Body of pancreas (tissue), 4 donors: ENCODE measurements at places on chromosomes 12 and 14. TPM values are rescaled to one million over a fixed set of nuclear protein-coding genes. Genes with fewer than 3 reads are reported as not detected.

Gene C12orf57
- total RNA-seq = 219 TPM

Gene FOXG1
- not detected for total RNA-seq

GRCh38 chr12:67632005-67632404 lies 16.5 kb upstream of the DYRK2 start:
- DNase-seq = no peak

DNA sequence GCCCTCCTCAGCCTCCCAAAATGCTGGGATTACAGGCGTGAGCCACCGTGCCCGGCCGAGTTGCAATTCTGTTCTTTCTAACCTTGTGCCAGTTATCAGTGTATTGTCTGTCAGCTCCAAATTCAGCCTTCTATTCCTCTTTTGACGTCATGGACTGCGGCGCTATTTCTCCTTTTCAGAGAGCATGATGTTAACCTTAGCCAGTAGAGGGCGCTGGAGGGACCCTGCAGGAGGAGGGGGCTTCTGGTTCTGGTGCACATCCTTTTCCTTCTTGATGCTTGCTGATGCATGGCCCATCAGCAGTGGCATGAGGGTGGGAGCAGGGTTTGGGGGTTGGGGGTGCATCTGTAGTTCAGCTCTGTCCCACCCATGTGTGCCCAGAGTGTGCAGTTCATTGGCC lies 179.3 kb upstream of the RMST start:
- no peak for DNase-seq

DNA sequence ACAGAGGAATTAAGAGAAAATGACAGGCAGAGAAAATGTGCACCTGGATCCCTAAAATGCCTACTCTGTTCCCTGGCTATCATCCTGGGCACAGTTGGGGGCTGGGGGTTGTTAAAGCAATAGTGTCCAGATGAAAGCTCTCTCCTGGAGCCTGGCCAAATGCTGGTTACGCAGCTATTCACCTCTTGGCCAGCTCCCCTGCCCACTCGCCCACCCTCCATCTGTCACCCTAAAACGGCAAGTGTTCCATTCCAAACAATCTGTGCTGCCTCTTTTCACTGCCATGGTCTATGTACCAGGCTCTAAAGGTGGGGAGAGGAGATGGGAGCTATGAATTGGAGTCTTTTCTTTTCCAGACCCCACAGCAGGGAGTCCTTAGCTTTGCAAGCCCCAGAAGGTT lies 24.7 kb upstream of the NPFF start:
- DNase-seq = no peak
